ENCODE measurements at places on chromosomes 2 and 18. TPM values are rescaled to one million over a fixed set of nuclear protein-coding genes. Genes with fewer than 3 reads are reported as not detected.
A peak's percentile ranks its signal among the peaks of the same experiment; 100 is the strongest.

DNA sequence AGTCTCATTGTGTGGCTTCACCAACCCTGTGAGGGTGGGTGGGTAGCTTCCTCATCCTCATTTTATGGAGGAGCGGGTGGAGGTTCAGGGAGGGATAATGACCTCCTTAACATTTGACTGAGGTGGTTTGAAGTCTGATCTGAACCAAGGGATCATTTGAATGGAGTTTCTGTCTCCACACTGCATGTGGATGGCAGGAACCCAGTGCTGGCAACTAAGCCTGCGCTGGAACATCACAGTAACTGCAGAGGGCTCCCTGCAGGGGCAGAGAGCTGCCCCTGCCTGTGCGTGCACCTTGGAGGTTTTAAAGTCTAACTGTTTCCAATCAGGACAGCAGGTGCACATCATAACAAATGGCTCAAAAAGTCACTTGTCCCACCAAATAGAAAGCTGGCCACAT is 3.3 kb downstream of the AGAP1 start:
- no peak for DNase-seq

GRCh38 chr2:88919087-88919738 is 227.7 kb downstream of the RPIA start:
- DNase-seq, result peak; percentile 18

- peak; percentile 58 for DNase-seq
Measured at GRCh38 chr2:86078774-86079545, 26.7 kb downstream of the POLR1A start.

The POMC gene
- total RNA-seq, result 4.1 TPM

DNA sequence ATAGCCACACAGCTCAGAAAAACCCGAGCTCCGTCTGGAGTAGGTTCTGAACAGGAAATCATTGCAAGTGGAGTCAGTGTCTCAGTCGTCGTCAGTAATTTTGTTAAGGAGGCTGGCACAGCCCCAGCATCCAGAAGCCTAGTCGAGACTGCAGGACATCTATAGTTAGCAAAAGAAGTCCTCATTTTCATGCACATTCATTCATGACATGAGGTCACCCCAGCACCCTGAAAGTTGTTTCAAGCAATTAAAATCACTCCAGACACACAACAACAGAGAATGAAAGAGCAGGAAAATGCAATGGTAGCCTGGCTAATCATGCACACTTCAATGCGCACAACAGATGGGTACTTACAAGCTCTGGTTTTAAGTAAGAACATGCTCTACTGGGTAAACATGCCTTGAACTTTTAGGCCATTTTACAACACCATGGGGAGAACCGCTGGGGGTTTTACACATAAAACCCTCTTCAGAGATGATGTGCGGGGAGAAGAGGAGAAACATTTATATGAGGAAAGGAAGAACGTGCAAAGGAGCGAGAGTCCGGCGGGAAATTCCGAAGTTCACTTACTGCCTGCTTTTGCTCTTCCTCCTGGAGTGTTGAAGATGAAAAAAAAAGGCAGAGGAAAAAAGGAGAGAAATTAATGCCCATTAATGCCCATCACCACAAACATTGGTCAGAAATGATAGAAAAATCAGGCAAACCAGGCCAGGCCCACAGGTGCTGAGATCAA is 77.4 kb upstream of the DNMT3A start:
- no peak for DNase-seq

DNA sequence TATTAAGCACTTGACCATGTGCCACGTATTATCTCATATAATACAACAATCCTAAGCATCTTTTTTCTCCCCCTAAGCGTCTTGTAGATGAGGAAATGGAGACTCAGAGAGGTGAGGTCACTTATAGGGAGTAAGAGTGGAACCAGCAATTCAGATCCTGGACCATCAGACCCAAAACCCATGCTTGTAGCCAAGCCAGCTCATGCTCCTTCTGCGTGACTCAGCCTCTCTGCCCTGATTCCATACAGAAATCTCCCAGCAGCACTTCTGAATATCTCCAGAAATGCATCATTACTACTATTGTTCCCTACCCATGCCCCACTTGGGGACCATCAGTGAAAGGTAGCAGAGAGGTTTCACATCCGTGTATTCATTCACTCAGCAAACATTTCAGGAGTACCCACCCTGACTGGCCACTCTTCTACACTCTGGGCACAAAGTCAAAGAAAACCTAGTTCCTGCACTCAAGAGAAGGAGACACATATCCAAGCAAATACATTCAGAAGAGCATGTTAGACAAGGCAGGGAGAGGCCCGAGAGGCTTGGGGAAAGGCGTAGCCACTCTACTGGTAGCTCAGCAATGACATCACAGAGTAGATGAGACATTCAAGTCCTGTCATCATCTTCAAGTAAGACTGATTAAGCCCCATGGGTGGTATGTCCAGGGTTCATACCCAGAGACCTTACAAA is 141.9 kb downstream of the MTCL1 start:
- DNase-seq, result no peak

- DNase-seq, result no peak
Measured at GRCh38 chr2:44778221-44778654, 163.3 kb upstream of the SIX3 start.

GRCh38 chr2:53075760-53076159 is 691.8 kb upstream of the CHAC2 start:
- no peak for DNase-seq

DNA sequence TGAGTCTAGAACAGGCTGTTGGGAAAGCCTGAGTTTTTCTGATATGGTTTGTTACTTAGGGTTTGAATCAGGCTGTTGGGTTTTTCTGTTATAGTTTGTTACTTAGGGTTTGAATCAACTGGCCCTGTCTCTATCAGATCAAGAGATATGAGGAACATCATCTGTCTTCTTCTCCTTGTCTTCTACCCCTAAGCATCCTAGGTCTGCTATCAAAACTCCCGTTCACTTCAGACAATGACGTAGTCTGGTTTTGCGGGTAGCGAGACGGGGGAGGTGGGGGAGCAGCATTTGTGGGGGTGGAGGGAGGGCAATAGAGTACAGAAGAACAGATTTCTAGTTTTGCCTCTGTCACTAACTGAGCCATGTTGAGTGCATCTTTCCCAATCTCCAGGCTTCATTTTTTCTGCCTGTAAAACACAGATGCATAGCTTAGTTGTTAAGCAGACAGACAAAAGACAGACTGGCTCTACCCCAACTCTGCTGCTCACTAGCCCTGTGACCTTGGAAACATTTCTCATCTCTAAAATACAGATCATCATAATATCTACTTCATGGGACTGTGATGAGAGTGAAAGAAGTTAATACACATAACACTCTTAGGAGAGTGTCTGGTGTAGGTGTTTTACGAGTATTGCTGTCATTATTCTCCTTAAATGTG is 9.1 kb downstream of the TNP1 start:
- no peak for DNase-seq

DNA sequence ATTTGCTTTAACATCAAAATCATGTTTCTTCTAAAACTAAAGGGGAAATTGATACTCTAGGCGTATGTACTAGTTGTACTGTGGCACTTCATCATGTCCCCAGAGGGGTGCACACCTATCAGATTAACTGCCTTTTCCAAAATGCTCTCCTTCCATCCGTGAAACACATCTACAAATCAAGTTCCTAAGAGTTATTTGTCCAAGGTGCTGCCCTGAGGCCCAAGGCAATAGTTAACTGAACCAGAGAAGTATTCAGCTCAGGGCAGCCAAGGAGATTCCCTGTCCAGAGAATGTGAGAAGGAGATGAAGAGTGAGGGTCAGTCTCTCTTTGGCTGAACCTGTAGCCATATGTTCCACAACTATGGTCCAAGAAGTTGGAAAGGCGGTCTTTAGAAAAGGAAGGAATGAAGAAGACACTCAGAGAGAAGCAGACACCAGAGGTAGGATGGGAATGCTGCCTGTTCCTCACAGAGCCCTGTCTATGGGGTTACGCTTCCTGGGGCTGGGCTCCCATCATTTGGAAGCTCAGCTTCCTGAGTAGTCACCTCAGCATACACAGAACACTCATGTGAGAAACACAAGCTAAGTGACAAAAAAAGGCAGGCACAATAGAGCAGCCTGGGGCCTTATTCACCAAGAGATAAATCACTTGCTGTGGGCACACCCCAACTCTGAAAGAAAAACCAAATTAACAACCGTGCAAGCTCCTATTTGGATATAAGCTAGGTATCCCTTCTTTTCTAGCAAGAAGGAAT is 55.6 kb downstream of the ANKRD44 start:
- peak; percentile 38 for DNase-seq

DNA sequence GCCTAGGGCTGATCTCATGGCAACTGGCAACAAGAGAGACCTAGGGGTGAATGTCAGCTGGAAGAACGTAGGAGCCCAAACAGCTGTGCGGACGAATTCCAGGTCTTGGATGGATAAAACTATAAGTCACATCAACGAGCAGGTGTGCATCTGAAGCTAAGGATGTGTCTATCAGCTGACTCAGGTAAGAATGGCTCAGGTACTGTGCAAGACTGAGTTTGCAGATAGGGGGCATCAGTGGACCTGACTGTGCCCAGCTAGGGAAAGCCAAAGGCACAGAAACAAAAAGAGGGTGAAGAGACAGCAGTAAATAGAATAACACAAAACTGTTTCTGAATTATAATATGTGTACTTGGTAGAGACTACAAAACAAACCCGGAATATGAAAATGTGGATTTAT is 357.3 kb downstream of the ZEB2 start:
- DNase-seq, result peak; percentile 39

- DNase-seq, result no peak
Measured at GRCh38 chr2:192150166-192150565, 44.6 kb downstream of the TMEFF2 start.

DNA sequence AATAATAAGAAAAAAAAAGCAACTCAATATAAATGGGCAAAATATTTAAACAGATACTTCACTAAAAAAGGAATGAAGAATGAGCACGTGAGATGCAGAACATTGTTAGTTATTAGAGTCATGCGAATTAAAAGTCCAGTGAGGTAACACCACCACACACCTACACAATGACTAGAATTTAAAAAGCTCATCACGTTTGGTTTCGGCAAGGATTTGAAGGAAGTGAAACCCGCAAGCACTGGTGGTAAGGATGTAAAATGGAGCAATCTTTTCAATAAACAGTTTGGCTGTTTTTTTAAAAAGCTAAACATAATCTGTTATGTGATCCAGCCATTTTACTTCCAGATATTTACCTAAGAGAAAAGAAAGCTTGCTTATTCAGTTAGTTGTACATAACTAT is 1181.6 kb upstream of the CELF4 start:
- no peak for DNase-seq

The IL36RN gene
- not detected for total RNA-seq

DNA sequence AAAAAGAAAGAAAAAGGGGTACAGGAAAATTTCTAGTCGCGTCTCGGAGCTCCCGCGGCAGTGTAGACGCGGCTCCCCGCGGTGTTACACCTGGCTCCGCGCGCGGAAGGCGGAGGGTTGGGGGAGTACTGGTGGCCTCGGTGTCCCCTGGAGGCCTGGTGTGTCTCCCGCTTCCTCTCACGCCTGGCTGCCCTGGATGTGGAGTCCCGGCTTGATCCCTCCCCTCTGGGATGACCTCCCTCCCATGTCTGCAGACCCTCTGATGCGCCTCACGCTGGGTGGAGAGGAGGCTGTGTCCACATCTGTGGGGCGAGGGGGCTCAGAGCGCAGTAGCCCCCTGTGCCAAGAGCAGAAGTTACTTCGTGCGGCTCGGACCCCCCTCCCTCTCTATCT is 1.2 kb downstream of the KIF5C start:
- DNase-seq, result peak; percentile 15

The KANSL3 gene
- 47.2 TPM for total RNA-seq

DNA sequence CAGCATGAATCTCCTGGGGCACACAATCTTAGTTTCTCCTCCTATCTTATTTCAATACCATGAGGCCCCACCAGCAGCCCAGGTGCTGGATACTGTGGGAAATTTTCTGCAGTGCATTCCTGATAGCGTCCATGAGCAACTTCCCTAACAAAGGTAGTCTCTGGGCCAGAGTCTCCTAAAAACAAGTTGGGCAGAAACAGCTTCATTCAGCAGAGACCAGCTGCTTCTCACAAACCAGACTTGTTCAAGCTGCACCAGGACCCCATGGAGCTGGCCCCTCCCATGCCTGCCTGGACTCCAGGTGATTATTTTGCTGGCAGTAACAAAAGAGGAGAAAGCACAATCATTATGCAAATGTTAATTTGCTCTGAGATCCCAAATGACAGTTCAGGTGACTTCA is 31.4 kb downstream of the MYO5B start:
- no peak for DNase-seq

DNA sequence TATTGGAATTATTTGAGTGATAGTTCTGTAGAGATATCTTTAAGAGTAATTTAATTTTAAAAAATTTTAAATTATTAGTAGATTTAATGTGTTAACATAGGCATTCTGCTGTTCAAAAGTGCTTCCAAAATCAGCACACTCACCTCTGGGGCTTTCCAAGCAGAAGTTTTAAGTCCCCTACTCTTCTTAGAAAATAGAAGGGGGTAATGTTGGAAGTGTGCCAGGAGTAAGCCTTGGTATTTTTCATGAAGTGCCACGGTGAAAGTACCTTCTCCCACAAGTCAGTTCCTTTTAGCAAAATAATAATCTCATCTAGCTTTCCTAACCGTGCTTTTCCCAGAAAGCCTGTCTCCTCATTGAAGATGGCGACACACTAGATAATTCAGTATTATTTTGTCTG is 3.9 kb upstream of the TNFRSF11A start:
- no peak for DNase-seq

The DSG4 gene
- not detected for total RNA-seq

The TEKT4 gene
- total RNA-seq, result not detected

Data from activated CD4-positive, alpha-beta T cell treated with anti-CD3 and anti-CD28 coated beads, Interleukin-2, amount 10 ng/mL, durations not matched to agents 7 days and 5 days (primary cell).